ENCODE measurements at places on chromosomes 1 and 21.

DNA sequence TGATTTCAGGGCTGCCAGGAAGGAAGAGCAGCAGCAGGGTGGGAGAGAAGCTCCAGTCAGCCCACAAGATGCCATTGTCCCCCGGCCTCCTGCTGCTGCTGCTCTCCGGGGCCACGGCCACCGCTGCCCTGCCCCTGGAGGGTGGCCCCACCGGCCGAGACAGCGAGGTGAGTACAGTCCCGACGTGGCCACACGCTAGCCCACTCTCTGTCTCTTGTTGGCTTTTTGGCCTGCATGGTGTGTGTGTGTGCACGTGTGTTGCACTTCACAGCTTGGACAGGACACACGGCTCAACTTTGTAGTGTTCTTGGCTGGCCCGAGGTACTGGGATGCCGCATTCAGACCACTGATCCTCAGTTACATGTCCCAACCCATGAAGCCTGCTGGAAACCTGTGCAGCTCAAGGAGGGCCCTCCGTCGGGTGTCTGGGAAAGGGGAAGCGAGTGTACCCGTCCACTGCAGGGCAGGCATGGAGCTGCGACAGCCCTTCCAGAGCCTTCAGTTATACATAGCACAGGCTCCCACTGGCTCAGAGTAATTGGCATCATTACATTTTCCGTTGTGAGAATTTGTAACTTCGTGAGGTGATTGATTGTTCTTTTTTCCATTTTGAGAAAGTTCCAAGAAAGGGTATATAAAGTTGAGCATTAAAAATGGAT, 454 bp downstream of the CORT start:
- DNase-seq, result no peak

GRCh38 chr21:44292812-44293195, 7.0 kb upstream of the PFKL start:
- DNase-seq, result no peak

DNA sequence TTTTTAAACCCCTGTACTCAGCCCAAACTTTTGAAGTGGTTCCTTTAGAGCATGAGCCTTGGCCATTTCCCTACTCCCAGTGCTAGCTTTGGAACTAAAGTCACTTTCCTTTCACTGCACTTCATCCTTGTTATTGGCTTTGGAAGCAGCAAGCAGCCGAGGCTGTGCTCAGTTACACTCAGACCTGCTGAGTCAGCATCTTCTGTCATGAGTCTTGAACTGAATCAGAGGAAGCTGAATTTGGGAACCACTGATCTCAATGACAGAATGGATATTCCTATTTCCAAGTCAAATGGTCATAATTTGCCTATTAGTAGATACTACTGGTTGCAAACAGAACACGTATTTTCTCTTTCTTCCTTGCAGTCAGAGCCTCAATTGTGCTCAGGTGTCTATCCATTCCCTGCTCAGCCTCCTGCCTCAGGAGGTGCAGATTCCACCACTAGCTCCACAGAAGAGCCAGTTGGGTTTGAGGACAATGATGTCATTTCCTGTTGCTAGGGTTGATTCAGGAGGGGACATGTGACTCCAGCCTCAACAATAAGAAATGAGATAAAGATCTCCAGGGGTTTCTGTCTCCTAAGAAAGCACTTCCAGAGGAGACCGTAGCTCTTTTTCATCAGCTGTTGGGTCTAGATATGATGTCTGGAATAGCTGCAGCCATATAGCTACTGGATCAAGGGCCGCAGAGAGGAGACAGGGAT, 44.9 kb upstream of the NTPCR start:
- no peak for DNase-seq

DNA sequence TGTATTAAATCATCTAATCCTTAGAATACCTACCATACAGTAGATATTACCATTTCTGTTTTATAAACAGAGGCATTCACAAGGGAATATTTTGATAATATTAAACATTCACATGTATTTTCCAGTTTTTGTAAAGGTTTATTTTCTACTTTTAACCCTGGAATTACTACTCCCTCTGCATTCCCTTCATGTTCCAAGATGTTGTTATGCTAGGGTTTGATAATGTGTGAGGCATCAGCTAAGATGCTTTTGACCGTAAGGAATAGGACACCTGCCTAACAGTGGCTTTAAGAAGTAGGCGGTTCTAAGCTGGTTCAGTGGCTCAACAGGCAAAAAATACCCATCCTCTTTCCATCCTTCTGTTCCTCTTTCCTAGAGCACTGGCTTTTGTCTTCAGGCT, 131.9 kb upstream of the USP24 start:
- DNase-seq, result no peak

GRCh38 chr1:83751602-83752001, 247.3 kb downstream of the TTLL7 start:
- DNase-seq, result no peak

DNA sequence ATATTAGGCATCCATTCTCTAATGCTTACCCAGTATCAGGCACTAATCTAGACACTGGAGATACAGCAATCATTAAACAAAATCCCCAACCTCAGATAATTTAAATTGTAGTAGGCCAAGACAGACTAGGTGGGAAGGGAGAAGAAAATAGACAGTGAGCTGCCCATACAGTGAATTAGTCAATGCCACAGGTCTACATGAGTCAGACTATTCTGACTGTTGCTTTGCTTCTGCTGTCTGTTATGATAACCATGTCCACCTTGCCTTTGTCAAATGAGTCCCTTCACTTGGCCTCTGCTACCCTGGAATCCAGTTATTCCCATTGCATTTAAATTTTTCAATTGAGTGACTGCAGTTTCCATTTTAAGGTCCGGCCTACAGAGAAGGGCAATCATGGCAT, 59.5 kb downstream of the PIK3R3 start:
- DNase-seq, result no peak

- no peak for DNase-seq
Measured at GRCh38 chr1:198657550-198658064, 18.8 kb downstream of the PTPRC start.

- no peak for DNase-seq
Measured at GRCh38 chr1:8025061-8025670, 943 bp downstream of the ERRFI1 start.

GRCh38 chr21:42395905-42396651, at the start of gene TMPRSS3:
Gene TMPRSS3, minus strand, starts transcription at chr21:42396052. Its CDS starts 635 bp downstream, at chr21:42395417.
- DNase-seq, result no peak

DNA sequence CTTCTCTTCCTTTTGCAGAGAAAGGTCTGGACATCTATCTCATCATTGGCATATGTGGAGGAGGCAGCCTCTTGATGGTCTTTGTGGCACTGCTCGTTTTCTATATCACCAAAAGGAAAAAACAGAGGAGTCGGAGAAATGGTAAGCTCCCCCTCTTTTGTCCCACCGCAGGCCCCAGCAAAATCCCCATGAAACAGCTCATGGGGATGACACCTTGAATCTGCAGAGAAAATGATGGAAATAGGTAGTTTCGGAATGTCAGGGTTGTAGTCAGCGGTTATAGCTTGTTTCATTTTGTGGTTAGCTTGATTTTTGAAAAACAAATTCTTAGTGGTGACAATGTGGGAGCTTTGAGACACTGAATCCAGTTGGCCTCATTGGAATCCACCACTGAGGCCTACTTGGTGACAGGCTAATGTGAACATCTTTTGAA, 10.3 kb downstream of the CD2 start:
- no peak for DNase-seq

DNA sequence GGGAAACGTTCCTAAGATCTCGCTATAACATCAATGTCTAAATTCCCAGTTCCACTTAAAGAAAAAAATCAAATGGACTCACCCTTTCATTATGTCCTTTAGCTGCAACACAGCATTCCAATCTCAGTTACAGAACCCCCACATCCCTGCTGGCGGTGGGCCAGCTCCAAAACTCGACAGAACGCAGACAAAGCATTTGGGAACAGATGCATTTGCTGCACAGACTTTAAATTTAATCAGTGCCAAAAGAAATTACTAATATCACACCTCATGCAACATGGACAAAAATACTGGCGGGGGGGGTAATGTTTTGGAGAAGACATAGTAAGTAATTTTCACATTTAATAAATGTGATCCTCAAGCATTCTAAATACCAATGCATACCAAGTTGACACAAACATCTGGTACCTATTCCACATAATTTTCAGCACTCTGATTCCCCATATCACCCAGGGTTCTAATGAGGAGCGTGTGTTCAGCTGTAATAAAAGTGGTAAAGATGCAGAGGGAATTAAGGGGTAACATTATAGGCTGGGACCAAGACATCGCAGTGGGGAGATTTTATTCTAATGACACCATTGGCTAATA, 79.7 kb downstream of the TGFBR3 start:
- DNase-seq, result no peak

DNA sequence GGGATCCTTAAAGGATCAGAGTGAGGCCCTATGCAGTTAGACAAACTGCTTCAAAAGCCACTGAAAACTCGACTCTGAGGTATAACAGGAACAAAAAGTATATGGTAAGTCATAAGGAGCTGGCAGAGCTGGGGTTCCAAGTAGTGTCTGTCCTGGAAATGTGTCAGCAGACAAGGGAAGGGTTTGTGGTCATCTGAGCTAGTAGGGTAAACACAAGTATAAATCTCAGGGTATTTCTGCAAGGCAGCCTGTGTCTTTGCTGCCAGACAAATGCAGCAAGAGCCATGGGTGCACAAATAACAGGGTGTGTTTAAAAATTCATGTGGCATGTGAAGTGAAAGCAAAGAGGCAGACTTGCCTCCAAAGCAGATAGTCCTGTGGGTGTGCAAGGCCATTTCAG, 759.0 kb upstream of the ADAMTS5 start:
- no peak for DNase-seq

DNA sequence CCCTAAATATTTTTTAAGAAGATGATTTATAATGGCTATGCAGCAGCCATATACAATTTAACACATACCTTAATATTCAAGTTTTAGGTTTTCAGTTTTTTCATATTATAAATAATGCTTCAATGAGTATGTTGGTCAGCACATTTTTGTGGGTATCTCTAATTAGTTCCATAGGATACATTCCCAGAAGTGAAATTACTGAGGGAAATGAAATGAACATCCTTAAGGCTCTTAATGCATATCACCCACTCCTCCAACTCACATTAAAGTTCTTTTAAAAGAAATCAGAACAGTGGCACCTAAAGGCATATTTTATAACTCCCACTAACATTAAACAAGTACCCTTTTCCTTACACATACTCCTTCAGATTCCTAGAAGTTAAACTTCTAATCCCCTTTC, 56.1 kb downstream of the EYA3 start:
- no peak for DNase-seq

- no peak for DNase-seq
Measured at GRCh38 chr1:206524739-206525364, 17.5 kb downstream of the RASSF5 start.

DNA sequence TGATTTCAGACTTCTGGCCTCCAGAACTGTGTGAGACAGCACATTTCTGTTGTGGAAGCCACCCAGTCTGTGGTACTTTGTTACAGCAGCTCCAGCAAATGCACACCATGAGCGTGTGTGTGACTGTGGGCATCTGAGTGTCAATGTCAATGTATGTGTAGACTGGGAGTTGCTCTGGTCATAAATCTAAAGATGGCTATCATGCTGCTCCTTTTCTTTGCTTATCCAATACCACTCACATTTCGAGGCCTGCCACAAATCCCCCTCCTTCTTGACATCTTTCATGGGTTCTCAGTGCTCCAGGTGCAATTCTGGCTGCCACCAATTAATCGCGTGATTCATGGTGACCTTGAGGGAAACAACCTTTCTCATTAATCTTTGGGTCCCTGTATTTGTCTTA, 141.2 kb downstream of the RWDD3 start:
- DNase-seq, result no peak

- DNase-seq, result no peak
Measured at GRCh38 chr1:212651521-212651920, 43.0 kb downstream of the ATF3 start.

DNA sequence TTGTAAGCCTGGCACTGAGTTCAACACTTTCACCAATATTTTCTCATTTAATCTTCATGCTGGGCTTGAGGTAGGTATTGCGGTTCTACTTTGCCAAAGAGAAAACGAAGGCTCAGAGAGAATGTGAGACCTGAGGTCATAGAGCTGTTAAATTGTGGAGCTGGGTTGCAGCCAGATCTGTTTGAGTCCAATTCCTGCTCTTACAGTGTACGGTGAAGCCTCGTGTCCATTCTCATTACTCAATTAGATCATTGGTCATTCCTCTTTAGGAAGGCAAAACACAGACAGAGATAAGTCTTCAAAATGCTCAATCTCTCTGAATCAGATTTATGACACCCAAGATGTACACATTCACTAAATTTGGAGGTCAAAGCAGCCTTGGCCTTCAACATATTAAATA, 559.0 kb upstream of the DAB1 start:
- DNase-seq, result no peak

DNA sequence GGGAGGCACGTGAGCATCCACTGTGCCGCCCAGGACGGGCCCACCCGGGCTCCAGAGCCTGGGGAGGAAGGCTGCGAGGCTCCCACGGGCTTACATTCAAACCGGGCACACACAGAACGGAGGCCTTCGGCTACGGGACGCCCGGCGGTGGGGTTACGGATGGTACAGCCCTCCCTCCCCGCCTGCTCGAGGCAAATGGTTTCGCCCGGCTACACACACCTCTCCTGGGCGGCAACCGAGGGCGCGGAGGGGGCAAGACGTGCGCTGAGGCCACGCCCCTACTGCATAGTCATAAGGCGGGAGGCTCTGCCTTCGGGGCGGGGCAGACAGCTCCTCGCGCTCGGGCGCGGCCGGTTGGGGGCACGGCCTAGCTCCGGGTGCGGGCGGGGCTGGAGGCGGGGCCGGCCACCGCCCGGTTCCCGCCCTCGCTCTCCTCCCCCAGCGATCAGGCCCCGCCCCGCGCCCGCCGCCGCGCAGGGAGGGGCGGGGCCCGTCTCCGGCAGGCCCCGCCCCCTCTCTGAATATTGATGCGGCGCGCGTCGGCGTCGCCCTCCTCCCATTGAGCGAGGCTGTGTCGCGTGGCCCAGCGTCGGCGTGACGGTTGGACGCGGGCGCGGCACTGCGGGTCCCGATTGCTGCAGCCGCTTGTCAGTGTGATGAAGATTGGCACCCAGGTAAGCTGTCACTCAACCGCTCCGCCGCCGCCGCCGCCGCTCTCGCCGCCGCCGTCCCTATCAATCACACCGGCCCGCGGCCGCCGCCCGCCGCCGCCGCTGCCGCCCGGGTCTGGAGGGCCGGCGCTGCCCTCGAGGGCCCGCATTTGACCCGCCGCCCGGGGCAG, at the start of gene PKNOX1:
Gene PKNOX1, plus strand, starts transcription at position 572 of the 841 bp plus-strand sequence. CDS start 29,820 bp downstream, outside the sequence.
- DNase-seq, result peak; percentile 98

GRCh38 chr1:21764615-21765423, 18.1 kb downstream of the USP48 start:
- DNase-seq, result no peak

DNA sequence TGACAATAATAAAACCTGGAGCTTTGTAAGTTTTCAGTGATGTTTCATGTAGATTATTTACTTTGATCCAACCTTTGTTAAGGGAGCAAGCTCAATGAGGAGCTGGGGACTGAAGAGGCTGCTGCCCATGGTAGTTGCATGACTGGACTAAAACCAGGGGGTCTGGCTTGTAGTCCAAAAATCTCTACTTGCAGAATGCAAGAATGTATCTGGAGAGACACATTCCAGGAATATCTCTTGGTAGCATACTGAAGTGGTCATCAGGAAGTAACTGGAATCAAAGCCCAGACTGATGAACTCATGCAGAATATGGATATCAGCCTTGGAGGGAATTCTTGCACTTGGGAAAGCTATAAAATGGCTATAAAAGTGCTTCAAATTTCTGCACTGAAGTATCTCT, 5.8 kb upstream of the KIAA0040 start:
- no peak for DNase-seq

GRCh38 chr1:15584489-15585363, at the start of gene AGMAT:
Gene AGMAT, minus strand, starts transcription at chr1:15585051. Its CDS starts 84 bp downstream, at chr1:15584967.
- DNase-seq, result peak; percentile 52

- no peak for DNase-seq
Measured at GRCh38 chr1:1989102-1989542, 14.5 kb downstream of the CFAP74 start.

All from stimulated activated CD8-positive, alpha-beta memory T cell treated with anti-CD3 and anti-CD28 coated beads, Interleukin-2, amount 100 ng/mL, for 48 hours (primary cell).